ENCODE measurements at places on chromosomes 2 and 18.

DNA sequence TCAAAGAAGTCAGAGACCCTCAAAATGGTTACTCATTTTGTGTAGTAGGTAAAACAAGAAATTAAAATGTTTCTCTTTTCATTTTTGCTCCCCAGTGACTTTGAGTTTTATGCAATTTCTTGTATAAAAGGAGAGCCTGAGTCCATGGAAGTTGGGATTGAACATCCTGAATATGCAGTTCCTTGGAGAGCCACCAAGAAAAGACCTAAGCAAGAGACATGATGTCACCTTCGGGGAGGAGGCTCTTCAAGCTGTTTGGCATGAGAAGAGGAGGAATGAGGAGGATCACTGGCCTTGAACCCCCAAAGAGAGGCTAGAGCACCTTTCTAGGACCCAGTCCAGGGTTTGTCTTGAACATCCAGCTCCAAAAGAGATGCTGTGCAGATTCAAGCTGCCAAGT lies 83.5 kb upstream of the STPG4 start:
- no peak for DNase-seq

DNA sequence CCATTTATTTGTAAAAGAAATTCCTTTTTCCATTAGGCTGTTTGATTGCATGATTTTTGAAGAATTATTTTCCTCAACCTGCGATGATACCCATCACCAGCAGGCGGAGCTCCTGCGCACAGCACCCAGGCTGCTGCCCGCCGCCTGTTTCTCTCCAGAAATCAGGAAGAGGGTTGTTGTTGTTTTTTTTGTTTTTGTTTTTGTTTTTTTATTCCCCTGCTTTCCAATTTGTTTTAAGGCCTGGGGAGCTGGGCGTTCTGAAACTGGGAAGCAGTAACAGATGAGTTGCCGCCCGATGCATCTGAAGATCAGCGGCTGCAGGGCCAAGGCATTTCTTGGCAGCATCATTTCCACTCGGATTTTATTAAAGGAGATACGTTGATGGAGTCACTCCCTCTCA lies 132.1 kb downstream of the MBP start:
- DNase-seq, result peak; percentile 75

- no peak for DNase-seq
Measured at GRCh38 chr2:239778861-239779558, 246.1 kb downstream of the NDUFA10 start.

DNA sequence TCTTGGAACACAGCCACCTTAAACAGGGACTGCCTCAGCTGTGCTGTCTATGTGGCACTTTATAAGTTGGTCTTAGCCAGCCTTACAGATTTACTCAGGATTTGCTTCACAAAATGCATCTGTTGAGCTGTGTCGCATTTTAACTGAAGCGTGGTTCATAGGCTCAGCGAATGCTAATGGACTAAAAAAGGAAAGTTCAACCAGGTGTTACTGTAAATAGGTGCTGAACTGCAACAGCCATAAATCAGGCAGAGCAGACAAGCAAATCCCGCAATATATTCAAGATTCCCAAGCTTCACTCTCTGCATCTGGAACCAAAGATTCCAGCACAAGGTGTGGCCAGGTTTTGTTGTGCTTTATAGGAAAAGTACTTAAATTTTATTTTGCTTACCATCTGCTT lies 130.0 kb downstream of the EPHA4 start:
- DNase-seq, result no peak

GRCh38 chr2:284896-285492 lies 2.9 kb downstream of the ALKAL2 start:
- no peak for DNase-seq

DNA sequence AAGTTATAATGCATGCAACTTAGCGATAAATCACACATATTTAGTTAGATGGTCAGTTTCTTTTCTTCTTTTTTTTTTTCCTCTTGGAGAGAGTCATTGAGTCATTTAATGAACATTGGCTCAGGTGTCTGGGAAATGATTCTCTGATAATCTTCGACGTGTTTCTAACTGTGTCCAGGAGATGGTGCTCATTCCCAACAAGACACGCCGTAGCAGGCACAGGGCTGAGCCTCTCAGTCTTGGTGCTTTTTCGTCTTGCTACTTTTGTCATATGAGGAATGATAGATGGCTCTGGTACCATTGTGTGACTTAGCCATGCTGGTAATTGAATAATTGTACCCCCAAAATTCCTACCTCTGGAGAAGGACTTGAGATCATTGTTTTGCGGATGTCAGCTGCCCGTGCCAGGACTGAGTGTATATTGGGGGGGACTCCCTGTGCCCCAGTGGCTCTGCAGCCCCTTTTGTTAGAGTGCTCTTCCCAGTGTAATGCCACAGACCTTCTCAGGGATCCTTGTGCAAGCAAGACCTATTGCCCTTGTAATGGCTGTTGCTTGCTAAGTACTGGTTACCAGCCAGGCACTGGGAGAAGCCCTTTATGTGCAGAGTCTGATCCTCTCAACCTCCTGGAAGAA lies 107.6 kb upstream of the CYRIA start:
- DNase-seq, result peak; percentile 50

GRCh38 chr2:231099918-231100317 lies 24.9 kb downstream of the HTR2B start:
- DNase-seq, result peak; percentile 27

- peak; percentile 39 for DNase-seq
Measured at GRCh38 chr18:10063489-10063888, 149.7 kb downstream of the VAPA start.

- peak; percentile 34 for DNase-seq
Measured at GRCh38 chr18:21761471-21762115, 21.0 kb downstream of the MIB1 start.

DNA sequence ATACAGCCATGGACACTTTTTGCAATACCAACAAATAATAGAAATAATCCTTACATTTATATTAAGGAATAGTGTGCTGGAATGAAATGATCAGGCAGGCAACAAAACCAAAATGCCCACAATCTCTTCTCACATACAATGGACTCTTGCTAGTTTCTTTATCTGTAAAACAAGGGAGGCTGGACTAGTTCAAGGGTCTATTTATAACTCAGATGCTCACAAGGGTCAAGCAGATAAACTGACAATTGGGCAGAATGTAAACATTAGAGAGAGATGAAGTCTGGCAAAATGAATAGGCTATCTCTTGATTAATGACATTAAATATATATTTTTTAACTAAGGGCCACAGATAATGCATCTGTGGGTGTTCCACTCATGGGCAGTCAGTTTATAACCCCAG lies 11.4 kb downstream of the PPIL3 start:
- DNase-seq, result no peak

DNA sequence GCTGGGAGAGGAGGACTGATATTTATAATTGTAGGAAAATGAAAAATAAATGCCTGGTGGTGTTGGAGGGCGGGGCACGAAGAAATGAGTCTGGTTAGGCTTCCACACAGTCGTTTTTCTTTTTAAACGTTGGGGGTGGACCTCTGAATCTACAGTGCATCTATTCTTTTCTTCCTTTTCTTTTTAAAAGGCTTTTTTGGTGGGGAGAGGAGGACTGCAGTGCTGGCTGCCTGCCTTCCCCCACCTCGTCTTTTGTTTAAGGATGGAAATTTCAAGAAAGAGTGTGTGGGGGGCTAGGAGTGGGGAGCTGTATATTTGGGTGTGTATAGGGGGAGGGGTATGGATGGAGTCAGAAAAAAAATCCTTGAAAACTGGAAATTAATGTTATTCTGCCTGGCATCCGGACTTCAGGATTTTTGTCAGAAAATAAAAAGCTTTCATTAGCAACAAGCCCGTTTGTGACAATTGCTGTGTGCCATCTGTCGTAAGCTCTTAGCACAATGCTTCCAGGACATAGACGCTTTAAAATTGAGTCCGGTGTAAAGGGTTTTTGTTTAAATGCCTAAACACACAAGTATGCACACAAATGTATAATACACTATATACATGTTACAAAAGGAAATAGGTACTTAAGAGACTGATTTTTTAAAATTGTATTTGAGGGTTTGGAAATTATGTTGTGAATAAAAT lies 1.1 kb downstream of the MAP2 start:
- no peak for DNase-seq

DNA sequence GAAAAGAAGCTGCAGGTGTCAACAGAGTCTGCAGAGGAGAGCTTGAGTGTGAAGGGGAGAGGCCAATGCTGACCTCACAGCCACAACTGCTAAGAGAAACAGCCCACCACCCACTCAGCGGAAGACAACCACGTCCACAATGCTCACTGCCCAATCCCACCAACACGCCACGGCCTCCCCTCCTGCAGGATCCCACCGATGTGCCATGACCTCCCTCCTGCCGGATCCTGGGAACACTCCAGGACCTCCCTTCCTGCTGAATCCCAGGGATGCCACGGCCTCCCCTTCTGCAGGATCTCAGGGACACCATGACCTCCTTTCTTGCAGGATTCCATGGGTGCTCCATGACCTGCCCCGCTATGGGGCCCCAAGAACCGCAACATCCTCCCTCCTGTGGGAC lies 267.7 kb downstream of the TWIST2 start:
- no peak for DNase-seq

DNA sequence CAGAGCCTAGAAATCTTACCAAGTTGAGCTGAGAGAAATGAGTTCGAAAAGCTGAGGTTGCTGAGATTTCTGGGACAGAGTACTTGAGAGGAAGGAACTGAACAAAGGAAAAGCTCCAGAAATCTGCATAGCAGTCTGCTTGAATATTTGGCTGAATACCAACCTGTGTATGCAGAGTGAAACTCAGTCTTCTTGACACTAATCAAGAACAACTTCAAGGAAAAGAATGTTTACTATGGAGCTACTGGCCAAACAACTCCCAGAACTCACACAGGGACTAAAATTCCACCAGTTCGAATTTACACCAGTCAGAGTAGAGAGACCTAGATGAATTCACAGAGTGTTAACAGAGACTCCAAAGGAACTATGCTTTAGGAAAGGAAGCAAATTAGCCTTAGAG lies 66.5 kb downstream of the USP37 start:
- DNase-seq, result no peak

Data from glutamatergic neuron (in vitro differentiated cells).